Naive B cell (primary cell): ENCODE measurements at places on chromosomes 5 and 9. TPM values are rescaled to one million over a fixed set of nuclear protein-coding genes. Genes with fewer than 3 reads are reported as not detected.

- H3K27me3 ChIP-seq: peaks cover 10% of the 10 kb centered on the region
- H3K27ac ChIP-seq: no peak overlapping the region
- H3K4me1 ChIP-seq: no peaks in the 10 kb centered on the region
- no peak overlapping the region for H3K4me3 ChIP-seq
- no peaks in the 10 kb centered on the region for H3K36me3 ChIP-seq
These were observed 257.4 kb downstream of the ENC1 start for GRCh38 chr5:74382987-74383593.

LCN1 gene
- polyA plus RNA-seq: not detected

RAD23B gene
- polyA plus RNA-seq: 22.6 TPM

PCDHGA11 gene
- not detected for polyA plus RNA-seq

PLCXD3 gene
- not detected for polyA plus RNA-seq

CFAP157 gene
- 0.13 TPM for polyA plus RNA-seq
